Suppressor macrophage treated with lipopolysaccharide for 4 hours (primary cell): ENCODE measurements at places on chromosomes 1 and 21.

- DNase-seq: peak; percentile 70
These were observed 60.1 kb downstream of the F3 start for GRCh38 chr1:94481473-94481933.

DNA sequence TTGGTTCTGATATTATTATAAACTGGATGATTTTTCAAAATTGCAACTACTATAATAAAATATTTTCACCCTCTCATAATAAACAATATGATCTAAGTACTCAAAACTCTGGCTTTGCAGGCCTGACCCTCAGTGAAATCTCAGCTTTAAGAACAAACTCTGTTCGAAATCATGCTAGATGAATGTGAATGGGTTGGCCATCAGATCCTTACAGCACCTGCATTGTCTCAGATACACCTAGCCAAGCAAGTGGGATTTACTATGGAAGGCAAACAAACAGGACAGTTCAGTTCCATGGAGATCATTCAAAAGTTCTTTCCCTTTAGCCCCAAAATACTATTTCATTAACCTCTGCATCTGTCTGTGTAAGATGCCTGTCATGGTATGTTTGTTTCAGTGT lies 44.8 kb downstream of the STYXL2 start:
- DNase-seq: no peak

- no peak for DNase-seq
These were observed 782.1 kb upstream of the TPTE start for GRCh38 chr21:9739240-9739639.

DNA sequence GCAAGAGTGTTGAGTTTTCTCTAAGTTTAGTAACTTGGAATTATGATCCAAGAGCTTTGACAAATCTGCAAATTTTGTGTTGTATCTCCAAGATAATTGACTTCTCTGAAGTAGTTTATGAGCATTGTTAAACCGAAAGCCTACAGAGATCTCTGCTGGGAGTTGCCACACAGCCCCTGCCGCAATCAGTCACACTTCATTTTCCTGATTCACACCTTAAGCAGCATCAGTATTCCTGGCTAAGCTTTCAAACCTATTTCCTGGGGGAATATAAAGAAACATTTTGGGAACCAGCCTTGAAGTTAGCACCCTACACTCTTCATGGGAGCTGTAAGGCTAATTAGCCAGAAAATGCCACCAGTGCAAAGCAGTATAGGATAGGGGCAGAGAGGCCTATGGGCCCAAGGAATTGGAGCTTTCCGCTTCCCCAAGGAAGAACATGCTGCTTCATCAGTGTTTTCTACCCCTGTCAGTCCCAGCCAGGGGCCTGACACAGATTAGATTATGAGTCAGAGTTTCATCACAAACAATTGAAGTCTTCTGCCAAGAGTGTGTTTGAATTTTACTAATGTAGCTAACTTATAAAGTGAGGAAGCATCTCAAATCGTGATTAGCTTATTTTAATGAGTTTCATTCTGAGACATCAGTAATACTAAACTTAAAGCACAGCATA lies 23.2 kb upstream of the CACYBP start:
- no peak for DNase-seq

GRCh38 chr21:41478319-41479177 lies 29.4 kb downstream of the TMPRSS2 start:
- DNase-seq: no peak

- peak; percentile 80 for DNase-seq
These were observed 67.9 kb upstream of the ARID1A start for GRCh38 chr1:26627954-26628353.

GRCh38 chr1:43688594-43689000 lies 18.7 kb upstream of the ST3GAL3 start:
- peak; percentile 8 for DNase-seq

DNA sequence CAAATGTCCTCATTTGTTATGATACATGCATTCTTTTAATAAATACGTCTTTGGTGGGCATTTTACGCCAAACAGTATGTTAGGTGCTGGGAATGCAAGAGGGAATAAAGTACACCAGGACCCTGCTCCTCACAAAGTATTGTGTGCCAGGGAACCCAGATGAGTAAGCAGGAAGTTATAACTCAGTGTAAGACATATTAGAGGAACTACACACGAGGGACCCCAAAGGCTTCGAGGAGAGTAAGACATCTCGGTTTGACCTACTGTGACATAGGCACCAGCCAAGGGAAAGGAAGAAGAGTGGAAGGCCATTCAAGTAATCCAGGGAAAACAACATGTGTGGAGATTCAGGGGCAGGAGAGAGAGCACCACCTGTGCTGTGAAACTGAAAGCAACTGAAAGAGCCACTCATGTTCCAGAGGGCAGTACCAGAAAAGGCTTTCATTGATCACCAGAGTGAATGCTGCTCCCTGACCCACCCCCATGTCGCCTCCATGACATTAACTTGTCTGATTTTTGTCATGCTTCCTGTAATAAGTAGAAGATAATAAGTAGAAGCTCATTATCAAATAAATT lies 542.5 kb upstream of the PKN2 start:
- DNase-seq: no peak

DNA sequence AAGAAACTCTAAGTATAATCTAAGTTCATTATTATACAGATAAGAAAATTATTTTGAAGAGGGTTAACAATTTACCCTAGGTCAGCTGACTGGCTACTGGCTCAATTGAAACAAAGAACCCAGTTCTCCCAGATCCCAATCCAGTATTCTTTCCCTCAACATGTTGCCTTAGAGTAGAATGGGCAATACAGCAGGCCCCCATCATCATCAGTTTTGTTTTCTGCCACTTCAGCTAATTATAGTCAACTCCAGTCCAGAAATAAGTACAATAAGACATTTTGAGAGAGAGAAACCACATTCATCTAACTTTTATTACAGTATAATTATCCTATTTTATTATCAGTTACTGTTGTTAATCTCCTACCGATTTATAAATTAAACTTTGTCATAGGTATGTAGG lies 241.2 kb downstream of the ASTN1 start:
- DNase-seq: no peak

DNA sequence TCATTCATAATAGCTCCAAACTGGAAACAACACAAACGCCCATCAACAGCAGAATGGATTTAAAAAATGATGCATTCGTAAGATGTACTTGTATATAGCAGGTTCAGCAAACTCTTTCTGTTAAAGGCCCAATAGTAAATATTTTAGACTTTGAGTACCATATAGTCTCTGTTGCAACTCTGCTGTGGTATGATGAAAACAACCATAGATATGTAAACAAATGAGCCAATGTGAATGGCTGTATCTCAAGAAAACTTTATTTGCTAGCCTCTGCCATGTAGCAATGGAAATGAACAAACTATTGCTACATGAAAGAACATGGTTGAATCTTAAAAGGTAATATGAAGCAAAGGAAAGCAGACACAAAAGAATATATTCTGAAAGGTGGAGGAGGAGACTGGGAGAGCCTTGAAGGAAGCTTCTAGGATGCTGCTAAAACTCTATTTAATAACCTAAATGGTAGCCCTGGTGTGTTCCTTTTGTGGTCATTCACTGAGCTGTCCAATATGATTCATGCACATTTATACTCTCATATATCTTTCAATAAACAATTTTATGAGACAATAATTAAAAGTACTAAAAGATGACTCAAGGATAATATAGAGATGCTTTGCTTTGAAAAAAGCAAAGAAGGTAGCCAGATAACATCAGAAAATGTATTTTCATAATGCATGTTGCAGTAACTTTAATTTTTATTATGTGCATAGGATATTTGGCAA lies 29.1 kb upstream of the FMO3 start:
- DNase-seq: no peak

DNA sequence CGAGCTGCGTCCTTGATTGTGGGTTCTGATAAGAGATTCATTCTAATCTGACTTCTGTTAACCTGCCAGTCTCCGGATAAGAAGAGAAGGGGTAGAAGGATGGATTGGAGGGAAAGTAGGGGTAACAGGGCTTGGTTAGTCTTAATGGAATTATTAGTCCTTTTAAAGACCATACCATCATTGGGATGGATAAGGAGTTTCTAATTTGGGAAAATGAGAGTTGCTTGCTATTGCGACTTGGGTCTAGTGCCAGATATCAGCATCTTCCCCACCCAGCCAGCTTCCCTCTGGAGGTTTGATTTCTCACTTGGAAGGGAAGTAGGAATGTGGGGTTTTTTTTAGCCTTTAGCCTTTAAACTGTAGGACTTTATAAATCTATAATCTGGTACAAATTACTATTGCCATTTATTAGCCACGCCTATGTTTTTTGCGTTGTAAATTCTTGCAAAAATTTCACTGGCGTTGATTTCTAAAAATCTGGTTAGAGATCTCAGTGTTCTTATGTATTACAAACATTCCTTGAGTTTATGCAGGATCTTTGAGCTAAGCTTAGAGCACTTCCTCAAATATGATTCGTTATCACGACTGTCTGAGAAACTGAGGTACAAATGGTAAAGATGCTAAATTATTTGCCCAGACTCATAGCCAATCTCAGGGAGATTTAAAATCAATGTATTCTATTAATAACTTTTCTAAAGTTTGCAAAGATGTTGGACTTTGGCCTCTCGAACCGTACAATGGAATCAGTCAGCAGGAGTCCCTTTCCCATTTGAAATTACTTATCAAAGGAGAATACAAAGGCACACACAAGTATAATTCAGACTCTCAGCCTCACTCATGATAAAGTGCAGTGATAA lies 1.3 kb downstream of the FAM20B start:
- no peak for DNase-seq

DNA sequence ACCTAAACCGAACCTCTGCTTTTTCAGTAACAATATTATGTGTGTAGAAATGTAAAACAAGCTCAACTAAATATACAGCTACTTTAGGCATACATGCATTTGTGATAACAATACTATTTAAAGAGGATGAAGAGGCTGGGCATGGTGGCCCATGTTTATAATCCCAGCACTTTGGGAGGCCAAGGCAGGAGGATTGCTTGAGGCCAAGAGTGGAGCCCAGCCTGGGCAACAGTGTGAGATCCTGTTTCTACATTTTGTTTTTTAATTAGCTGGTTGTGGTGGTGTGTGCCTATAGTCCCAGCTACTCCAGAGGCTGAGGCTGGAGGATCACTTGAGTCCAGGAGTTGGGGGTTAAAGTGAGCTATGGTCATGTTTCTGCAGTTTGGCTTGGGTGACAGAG lies 73.6 kb upstream of the LYPLAL1 start:
- no peak for DNase-seq

GRCh38 chr1:193794239-193794638 lies 607.8 kb upstream of the B3GALT2 start:
- DNase-seq: no peak

DNA sequence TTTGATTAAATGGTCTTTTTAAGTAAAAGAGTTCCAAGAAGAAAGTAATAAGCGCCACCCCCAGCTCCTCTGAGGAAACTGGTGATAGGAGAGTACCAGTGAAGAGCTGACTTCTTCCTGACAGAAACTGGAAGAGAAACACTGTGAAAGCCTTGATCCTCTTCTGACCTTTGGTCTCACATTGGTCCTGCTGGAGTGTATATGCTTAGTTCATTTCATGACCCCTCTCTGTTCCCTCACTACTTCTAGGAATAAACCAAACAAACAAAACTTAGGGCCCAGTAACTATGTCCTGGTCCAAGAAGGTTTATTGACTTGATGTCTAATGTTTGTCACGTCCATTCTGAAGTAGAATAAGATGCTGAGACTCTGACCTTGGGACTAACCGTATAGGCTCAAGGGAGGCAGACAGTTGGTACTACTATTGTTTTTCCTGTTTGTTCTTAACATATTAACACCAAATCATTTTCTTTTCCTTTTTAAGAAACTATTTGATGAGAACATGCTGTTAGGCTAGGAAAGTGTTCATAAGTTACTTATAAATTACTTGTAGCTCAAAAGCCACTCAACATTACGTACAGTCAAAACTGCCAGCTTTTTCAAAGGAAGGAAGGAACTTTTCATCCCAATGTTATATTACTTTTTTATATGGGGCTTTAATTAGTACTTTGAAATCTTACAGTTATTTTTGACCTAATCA lies 57.9 kb downstream of the MIER1 start:
- peak; percentile 11 for DNase-seq

DNA sequence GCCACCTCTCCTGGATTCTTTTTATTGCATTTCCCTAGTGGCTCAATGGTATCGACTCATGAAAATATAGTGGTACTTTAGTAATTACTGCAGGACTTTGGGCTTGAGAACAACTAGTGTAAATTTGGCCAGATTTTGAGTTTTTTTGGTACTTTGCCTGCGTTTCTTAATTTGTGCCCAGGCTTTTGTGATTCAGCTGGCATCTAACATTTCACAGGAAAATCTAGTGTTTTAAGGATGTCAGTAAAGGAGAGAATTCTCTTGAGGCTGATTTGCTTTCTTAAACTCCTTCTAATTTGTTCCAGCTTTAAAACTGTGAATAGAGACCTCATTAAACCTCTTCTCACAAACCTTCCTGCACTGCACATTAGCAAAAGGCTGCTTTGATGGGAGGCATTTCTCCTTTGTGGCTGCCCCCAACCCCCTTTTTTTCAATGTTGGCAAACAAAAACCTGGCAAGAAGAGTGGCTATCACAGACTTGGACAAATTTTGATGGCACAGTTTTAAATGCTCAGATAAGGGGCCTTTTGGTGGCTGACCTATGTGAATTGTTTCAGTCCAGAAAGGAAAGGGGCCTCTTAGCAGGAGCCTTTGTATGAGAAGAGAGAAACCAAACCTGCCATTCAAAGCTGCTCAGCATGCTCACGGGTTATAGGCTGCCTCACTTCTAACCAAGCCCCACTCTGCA lies 113.4 kb upstream of the RAVER2 start:
- no peak for DNase-seq

GRCh38 chr1:192573499-192573898 lies 2.1 kb upstream of the RGS1 start:
- DNase-seq: peak; percentile 78

DNA sequence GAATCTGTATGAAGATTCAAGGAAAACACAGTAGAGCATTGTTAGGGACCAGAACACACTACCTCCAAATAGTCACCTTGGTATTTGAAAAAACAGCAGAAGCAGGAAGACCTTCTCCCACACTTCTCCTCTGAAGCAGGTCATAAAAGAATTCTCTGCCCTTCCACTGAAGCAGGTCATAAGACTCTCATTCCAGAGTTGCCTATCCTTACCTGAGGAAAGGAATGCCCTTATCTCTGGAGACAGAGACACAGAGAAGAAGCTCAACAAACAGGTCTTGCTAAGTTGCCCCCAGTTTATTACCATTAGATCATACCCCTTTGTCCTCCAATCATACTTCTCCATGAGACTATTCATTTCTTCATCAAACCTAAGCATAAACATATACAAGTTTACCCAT lies 225.8 kb upstream of the TNR start:
- DNase-seq: no peak

- no peak for DNase-seq
These were observed 22.5 kb downstream of the WNT3A start for GRCh38 chr1:228029281-228029680.

GRCh38 chr1:44220755-44221154 lies 7.5 kb downstream of the DMAP1 start:
- DNase-seq: no peak

GRCh38 chr1:7329868-7330615 lies 441.1 kb upstream of the VAMP3 start:
- no peak for DNase-seq

- DNase-seq: no peak
These were observed 87.9 kb upstream of the SERTAD4 start for GRCh38 chr1:210144736-210145135.

GRCh38 chr1:57678138-57678537 lies 254.3 kb upstream of the DAB1 start:
- no peak for DNase-seq

GRCh38 chr1:226736908-226737818 lies 1.9 kb downstream of the ITPKB start:
- DNase-seq: peak; percentile 46

- DNase-seq: peak; percentile 81
These were observed 5.6 kb upstream of the EIF4G3 start for GRCh38 chr1:21182181-21182731.
